Non-pigmented ciliary epithelial cell (primary cell): ENCODE measurements at places on chromosomes 1 and 21.

DNA sequence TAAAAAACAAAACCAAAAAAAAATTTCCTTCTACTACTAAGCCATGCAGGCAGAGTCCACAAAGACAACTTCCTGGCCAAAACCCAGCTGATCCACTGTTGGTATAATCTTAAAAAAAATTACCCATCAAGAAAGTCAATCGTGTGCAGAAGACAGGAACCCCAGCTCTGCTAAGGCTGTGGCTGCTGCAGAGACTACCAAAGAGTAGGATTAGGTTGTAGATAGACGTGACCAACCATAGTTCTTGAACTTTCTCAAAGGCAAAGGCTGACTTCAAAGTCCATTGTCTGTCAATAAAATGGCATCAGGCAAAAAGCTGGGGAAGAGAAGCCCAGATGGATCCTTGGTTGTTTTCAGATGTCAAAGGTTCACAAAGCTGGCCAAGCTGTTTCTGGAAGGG, 3.4 kb downstream of the PSMB4 start:
- DNase-seq, result no peak

DNA sequence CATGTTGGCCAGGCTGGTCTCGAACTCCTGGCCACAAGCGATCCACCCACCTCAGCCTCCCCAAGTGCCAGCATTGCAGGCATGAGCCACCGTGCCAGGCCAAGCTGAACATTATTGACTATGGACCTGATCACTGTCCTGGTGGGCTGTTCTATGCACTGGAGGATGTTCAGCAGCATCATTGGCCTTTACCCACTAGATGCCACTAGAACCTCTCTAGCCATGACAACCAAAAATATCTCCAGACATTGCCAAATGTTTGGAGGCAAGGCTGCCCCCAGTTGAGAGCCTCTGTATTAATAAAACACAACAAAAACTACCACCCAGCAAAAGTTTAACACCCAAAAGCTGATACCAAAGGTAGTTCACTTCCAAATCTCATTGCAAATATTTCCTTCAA, 110.8 kb upstream of the SOD1 start:
- DNase-seq, result no peak

DNA sequence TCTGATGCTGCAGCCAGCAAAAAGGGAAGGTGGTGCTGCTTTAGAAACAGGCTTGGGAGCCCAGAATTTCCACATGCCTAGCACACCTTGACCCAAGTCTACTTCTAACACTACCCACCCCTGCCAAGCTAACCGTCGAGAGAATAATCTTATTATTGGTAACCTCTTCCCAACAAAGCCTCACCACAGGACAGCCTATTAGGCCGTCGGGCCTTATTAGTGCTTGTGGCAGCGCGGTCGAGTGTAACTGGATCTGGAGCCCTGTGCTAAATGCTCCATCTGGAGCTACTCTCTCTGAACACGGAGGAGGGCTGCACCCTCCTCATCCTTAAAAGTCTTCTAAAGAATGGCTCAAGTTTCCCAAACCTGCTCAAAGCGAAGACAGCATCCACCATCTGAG, 165.5 kb upstream of the NFIA start:
- no peak for DNase-seq

- peak; percentile 85 for DNase-seq
These were observed 10.8 kb upstream of the TIAM1 start for GRCh38 chr21:31354604-31355443.

GRCh38 chr1:23563003-23563402, 3.7 kb upstream of the ID3 start:
- no peak for DNase-seq

- DNase-seq, result peak; percentile 86
These were observed 205.4 kb downstream of the NFIA start for GRCh38 chr1:61287734-61288133.
